ENCODE measurements at places on chromosomes 4 and X.

- DNase-seq = no peak
These were observed 6.2 kb downstream of the CD99 start for GRCh38 chrX:2697306-2697705.

- no peak for DNase-seq
These were observed 465.2 kb downstream of the CENPC start for GRCh38 chr4:67080046-67080557.

DNA sequence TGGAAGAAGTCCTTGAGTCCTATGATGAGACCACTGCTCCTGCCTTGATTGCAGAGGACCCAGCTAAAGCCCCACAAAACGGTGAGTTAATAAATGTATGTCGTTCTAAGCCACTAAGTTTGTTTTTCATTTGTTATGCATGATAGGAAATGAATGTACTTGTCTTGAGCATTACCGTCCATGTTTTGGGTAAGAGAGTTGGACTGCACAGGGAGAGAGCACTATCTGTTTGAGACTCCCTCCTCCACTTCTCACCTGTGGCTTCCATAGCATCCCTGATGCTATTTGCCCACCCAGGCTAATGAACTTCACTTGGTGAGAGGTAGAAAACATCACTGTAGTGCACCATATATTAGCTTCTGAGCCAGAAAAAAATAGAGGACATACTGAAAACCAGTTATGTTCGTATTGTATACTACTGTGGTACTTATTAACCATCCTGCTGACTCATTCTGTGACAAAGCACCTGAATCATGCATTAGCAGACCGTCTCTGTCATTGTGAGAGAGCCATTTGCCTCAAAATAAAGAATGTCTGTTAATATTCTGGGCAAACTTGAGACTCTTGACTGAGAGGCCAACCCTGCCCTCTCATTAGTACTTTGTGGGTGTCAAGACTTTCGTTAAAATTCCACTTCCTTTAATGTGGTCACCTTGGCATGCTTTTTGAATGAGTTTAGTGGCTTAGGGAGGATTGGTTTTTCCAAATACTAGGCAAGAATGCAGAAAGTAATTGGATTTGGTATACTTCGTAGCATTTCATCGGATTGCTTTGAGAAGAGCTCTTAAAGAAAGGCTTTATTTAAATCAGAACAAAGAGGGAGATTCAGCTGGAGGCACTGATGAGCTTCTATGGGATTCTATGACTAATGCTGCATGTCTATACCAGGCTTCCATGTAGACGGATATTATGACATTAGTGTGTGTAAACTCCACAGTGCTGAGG lies 99.3 kb upstream of the GRPR start:
- no peak for DNase-seq

- no peak for DNase-seq
These were observed 19.7 kb downstream of the ZFP42 start for GRCh38 chr4:188015025-188015940.

GRCh38 chr4:101981756-101982155 lies 191.2 kb downstream of the BANK1 start:
- no peak for DNase-seq

DNA sequence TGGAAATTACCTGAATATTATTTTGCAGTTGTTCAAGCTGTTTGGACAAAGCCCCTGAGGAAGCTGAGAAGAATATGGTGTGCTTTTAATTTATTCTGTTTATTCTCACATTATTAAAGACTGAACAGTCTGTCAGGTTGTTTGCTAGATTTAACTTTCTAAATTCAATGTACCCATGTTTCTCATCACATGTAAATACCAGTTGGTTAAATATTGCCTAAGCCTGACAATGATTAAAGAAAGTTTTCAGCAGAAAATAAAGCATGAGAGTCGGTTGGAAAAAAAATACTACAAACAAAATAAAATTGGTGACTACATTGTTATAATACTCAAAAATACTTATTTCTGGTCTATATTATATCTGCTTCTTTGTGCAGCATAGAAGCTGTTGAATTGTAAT lies 1974.7 kb downstream of the ARAP2 start:
- DNase-seq = no peak

DNA sequence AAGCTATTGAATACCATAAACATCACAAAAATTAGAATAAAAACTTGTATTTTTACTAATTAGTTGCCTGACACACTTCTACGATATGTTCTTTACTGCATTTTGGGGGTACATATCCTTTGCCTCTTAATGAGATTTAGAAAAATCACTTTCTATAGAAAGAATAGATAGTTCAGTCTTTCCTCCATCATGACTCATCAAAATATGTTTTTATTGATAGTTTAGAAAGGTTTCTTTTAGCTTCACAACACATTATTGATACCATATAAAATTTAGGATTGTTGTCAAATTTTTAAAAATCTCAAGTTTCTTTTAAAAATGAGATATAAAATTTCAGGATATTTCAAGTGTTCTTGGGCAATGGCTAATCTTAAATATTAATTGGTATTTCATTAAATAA lies 74.5 kb upstream of the NOCT start:
- DNase-seq = no peak

- DNase-seq = no peak
These were observed 54.0 kb downstream of the METTL14 start for GRCh38 chr4:118739022-118739713.

GRCh38 chr4:2595952-2596552 lies 59.6 kb downstream of the FAM193A start:
- no peak for DNase-seq

DNA sequence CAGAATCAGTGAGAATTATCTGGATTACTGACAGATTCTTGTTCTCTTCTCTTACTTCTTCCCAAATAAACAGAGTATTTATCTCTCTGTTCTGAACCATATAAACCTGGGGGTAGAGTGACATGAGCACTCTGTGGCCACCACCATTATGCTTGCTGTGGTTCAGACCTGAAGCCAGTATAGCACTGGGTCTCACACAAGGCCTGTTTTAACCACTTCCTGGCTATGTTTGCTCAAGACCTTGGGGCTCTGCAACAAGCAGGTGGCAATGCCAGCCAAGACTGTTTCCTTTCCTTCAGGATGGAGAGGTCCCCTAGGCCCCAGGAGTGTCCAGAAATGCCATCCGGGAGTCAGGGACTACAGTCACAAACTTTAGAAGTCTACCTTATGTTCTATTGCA lies 21.7 kb upstream of the HEPH start:
- DNase-seq = no peak

All from NCI-H510A (cell line).